Activated CD4-positive, alpha-beta T cell treated with anti-CD3 and anti-CD28 coated beads, Interleukin-2, amount 10 ng/mL, durations not matched to agents 24 days and 14 days (primary cell): ENCODE measurements at places on chromosomes 4 and X. TPM values are rescaled to one million over a fixed set of nuclear protein-coding genes. Genes with fewer than 3 reads are reported as not detected.

BMX gene
- total RNA-seq = not detected in 2 replicates

TXK gene
- total RNA-seq = 7.6 and 8.0 TPM in 2 replicates

GRPR gene
- total RNA-seq = not detected in 2 replicates

FUNDC1 gene
- 9.5 and 12.2 TPM in 2 replicates for total RNA-seq

PTTG2 gene
- 0.31 and 0.63 TPM in 2 replicates for total RNA-seq

GPR50 gene
- total RNA-seq = not detected in 2 replicates

EDNRA gene
- total RNA-seq = not detected in 2 replicates

SYTL5 gene
- total RNA-seq = not detected in 2 replicates

SEC24D gene
- 43.9 and 45.3 TPM in 2 replicates for total RNA-seq

PPEF2 gene
- total RNA-seq = 0.23 TPM in 1 of 2 replicates, not detected in the other

GAGE1 gene
- not detected in 2 replicates for total RNA-seq

GPRASP3 gene
- total RNA-seq = 0.56 and 1.7 TPM in 2 replicates

ADH1C gene
- not detected in 2 replicates for total RNA-seq

UGT2B15 gene
- total RNA-seq = not detected in 2 replicates

SLC26A1 gene
- total RNA-seq = 0.26 TPM in 1 of 2 replicates, not detected in the other

TMSB15C gene
- total RNA-seq = 3.1 and 3.6 TPM in 2 replicates
